Aorta (tissue), 5 donors: ENCODE measurements at places on chromosomes 3 and 15. TPM values are rescaled to one million over a fixed set of nuclear protein-coding genes. Genes with fewer than 3 reads are reported as not detected.

Gene SLC15A2
- total RNA-seq: 5.5 TPM

Gene ENTPD3
- total RNA-seq: 2.2 TPM

Gene PSTPIP1
- total RNA-seq: 14.1 TPM

Gene MINDY2
- total RNA-seq: 46.3 TPM

Gene DCLK3
- total RNA-seq: 0.18 TPM

Gene IL17RC
- 25.6 TPM for total RNA-seq

Gene MCF2L2
- total RNA-seq: 0.75 TPM

Gene LRRC31
- total RNA-seq: not detected

Gene FILIP1L
- 332 TPM for total RNA-seq

Gene CEMIP
- 12.1 TPM for total RNA-seq

Gene ZNF80
- not detected for total RNA-seq

Gene LYZL4
- total RNA-seq: not detected

GRCh38 chr3:13547591-13548371 lies 1.1 kb upstream of the FBLN2 start:
- DNase-seq: no peak

DNA sequence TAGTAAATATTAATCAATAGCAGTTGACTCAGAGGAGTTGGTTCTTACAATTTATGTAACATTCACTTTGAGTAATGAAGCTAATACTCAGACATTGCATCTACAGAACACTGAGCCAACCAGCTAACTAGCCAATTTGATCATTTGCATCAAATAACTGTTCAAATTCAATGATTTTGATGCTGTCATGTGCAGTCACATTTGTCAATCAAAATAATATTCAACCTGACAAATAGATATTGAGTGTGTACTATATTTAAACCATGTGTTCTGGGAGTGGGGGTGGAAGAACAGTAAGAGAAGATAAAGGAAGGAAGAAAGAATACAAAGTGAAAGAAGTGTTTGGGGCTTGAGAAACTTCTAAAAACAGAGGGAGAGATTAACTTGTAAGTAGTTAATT lies 277.2 kb upstream of the ARHGEF26 start:
- DNase-seq: no peak

GRCh38 chr15:100740138-100740537 lies 137.7 kb downstream of the ASB7 start:
- no peak for DNase-seq

- no peak for DNase-seq
Measured at GRCh38 chr3:155917781-155918180, 47.3 kb downstream of the GMPS start.

DNA sequence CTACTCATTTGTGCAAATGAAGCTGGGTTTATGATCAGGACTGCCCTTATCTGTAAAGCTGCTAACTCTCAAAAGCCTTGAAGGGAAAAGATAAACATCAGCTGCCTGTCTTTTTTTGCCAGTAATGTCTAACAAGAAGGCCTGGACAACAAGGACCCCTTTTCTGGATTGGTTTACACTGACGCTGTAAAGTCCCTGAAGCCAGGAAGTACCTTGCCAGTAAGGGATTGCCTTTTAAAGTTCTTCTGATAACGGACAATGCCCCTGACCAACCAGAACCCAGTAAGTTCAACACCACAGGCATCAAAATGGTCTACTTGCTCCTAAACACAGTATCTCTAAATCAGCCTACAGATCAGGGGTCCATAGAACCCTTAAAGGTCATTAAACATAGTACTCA lies 178.0 kb downstream of the PCCB start:
- DNase-seq: no peak

DNA sequence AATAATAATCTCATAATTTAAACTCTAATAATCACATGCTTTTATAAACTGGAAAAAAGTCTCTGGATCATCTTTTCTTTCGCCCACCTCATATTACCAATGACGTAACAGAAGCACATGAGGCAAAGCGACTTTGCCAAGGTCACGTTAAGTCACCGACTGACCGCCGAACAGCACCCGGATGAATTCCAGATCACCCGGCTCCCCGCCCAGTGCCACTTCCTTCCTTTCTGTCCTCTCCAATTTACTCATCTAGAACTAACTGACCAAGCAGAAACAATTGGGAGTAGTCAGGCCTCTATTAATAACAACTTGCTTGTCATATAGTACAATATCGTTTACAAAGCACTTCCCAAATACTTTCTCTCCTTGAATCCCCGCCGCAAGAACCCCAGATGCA lies 21.1 kb downstream of the FGF12 start:
- no peak for DNase-seq

- no peak for DNase-seq
Measured at GRCh38 chr15:64193971-64194370, 31.1 kb upstream of the PPIB start.

DNA sequence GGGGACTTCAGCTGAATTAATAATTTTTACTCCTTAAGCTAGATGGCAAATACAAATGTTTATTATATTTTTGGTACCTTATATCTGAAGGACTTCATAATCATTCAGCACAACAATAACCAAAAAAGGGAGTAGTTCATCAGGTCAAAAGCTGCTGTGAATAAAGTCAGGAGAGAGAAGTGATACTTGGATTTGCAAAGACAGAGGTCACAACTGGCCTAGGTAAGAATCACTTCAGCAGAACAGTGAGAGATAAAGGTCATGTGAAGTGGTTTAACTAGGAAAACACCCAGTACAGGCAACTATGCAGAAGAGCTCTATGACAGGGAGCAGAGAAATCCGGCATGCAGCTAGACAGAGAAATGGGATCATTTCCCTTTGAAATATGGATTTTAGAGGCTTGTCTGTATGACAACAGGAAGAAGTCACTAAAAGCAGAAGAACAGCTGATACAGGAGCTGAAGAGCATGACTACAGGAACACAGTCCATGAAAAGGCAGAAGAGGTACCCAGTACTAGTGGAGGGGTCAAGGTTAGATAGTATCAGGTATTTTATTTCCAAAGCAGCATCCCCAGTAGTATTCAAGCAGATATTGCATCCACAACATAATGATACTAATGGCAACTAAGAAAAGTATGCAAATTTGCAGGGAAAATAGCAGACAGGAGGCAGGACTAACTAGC lies 25.7 kb downstream of the ZMAT3 start:
- no peak for DNase-seq

DNA sequence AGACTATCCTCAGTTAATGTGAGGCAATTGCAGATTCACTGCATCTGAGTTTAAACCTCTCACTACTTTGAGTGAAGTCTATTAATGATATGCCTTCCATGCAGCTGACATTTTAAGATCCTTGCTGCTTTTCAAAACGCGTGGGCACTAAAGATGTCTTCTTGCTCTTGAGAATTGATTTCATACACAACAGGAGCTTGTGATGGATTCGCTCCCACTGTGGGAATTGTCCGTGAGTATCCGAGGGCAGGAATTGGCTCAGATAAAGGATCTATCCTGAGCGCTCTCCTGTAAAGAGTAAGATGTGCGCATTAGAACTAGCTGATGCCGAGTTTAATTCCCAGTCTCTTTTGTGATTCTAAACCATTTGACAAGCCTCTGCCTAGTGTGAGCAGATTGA lies 167.9 kb downstream of the ROBO2 start:
- DNase-seq: no peak

DNA sequence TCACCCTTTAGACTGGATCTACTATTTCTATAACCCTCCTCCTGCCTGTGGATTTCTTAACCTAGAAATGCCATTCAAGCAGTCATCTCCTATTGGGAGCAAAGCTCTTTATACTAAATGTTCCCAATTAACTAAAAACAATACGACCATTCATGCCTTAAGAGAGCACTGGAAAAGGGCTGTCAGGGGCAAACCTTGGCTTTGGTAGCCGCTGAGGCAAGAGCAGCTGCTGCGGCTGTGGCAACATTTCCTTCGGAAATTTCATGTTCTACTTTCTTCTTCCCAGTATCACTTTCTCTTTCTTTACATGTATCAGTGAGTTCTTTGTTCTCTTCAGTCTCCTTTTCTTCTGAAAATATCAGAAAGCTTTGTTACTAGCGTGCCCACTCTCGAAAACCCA lies 56.3 kb upstream of the CSPG5 start:
- DNase-seq: no peak

GRCh38 chr3:11447584-11448200 lies 175.5 kb downstream of the ATG7 start:
- no peak for DNase-seq

DNA sequence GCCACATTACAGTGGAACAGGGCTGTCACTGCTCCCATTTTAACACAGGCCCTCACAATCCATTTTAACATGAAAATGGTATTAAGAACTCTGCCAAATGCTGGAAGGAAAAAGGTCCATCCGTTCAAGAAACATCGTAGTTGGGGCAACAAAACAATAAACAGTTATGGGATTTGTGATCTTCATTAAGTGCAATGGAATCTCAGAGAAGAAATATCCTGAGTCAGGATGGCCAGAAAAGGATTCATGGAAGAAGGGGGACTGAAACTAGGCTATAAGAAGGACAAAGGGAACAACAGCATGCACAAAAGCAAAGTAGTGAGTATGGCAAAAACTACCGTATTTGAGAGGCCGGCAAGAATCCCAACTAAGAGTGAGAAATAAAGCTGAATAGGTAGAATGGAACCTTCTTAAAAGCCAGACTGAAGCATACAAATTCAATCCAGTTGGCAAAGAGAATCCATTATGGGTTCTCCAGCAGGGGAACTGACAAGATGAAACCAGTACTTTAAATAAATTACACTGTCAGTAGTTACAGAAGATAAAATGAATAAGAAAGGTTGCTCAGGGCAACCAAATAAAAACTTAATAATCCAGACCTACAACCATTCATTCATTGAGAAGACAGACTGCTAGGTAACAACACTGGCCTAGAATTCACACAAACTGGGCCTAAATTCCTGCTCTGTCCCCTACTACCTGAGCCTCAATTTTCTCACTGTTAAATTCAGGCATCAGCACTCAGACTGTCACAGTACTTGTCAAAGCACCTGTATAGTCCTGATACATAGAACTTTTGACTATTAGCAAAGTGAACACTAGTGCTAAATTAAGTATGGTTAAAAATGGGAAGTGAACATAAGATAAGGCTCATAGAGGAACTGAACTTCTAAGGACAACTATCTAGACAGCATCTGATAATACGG lies 6.3 kb downstream of the TBL1XR1 start:
- DNase-seq: no peak

- DNase-seq: no peak
Measured at GRCh38 chr3:59963676-59964075, 913.9 kb upstream of the CFAP20DC start.

DNA sequence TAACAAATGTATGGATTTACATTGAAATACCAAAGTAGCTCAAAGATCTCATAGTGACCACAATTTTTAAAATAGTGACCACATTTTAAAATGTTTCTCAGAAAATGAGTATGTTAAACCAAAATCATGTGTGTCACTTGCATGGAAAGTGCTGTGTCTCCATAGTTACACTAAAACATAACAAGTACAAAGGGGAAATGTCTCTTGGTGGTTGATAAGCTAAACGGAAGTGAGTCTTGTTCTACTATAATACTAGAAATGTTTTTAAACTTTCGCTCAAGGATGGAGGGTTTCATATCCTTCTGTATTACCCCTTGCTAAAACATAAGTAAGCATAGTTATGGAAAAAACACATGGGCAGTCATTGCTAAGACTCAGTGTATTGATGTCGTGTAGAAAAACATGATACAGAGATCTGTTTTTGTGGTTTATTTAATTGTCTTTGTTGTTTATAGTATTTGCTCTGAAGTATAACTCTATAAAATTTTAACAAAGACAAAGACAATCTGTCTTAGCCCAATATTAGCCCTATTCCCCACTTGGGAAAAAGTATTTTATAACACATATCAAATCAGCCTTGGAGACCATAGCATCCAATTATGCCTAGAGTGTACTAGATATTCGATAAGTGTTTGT lies 27.0 kb upstream of the DENND4A start:
- DNase-seq: no peak

DNA sequence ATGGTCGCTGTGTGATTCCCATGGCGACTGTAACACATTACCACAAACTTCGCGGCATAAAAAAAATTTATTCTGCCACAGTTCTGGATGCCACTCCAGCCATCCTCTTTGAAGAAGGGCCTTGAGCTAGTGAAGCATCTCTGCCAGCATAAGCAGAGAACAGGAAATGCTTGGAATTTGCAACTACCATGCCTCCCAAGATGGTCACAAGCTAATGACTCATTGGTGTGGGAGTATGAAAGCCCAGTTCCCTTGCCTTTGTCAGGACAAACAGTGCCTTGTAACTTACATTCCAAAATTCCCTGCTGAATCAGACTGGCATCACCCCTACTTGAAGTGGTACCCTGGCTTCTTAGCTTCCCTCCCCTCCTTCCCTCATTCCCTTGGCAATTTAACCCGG lies 129.7 kb downstream of the PROS1 start:
- no peak for DNase-seq

GRCh38 chr3:178271740-178272387 lies 264.4 kb upstream of the KCNMB2 start:
- no peak for DNase-seq

- no peak for DNase-seq
Measured at GRCh38 chr3:29466442-29466841, 185.6 kb downstream of the RBMS3 start.

DNA sequence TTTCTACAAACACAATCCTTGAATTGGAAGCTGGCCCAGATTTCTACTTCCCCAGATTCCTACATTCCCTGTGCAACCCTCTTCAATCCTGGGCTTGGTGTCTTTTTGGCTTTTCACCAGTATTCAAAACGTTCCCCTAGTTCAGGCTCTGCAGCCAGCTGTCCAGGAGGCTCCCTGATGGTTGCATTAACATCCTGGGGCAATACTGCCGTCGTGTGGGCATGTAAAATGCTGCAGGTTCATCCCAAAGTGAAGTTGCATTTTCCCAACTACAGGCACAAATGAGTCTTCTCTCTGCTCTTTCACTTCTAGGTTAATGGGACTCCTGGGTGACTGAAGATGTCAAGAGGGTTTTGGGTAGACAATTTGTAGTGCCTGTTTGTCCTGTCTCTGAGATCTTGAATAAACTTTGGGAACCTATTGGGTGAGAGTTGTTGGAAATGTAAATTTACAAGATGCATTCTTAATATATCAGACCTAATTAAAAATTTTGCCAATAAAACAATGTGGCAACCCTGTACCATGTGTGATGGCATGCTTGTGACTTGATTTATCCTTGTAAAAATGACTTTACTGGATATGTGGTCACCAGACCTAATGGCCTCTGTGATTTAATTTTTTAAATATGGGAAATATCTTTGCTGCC lies 28.6 kb downstream of the SOX14 start:
- no peak for DNase-seq

DNA sequence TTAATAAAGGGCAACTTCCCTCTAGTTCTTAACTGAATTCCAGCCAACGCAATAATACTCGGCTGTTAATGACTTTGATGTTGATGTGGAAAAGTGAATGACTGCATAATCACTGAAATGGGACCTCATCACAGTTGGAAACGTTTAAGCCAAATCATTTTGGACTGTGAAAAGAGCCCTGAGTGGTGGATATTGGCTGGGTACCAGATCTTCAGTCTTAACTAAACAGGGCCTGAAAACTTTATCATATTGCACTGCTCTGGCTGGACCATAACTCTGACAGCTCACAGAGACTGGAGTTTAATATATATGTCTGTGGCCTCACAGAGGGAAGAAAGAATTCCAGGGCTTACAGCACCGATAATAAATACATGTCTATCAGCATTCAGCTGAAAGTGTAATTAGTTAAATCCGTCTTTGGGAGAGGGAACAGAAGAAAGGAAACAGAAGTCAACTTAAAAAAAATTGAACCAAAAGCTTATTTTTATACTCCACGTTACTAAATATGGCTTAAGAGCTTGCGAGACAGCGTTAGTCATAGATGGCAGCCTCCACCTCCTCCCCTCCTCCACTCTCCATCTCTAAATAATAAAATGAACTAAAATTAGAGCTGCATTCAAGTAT lies 222.3 kb upstream of the CDIN1 start:
- no peak for DNase-seq

- DNase-seq: peak; percentile 87
Measured at GRCh38 chr3:45659661-45660566, 29.3 kb upstream of the SACM1L start.
